ENCODE measurements at places on chromosomes 12 and 14.

DNA sequence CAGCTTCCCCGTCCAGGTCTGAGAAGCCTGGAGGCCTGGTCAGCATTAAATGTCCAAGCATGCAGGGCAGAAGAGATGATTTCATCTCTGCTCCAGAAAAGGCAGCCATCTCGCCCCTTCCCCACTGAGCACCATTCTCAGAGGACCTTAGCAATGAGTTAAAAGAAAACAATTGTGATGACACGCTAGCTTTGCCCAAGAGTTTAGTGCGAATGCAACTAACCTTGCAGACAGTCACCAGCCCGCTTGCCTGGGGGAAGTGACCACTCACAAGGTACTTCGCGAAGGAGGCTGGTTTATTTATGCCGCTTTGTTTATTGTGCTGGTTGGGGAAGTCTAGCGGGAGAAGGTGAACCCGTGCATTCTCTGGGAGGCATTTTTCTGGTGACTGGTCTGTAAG, 170.7 kb downstream of the RBM19 start:
- no peak for DNase-seq

DNA sequence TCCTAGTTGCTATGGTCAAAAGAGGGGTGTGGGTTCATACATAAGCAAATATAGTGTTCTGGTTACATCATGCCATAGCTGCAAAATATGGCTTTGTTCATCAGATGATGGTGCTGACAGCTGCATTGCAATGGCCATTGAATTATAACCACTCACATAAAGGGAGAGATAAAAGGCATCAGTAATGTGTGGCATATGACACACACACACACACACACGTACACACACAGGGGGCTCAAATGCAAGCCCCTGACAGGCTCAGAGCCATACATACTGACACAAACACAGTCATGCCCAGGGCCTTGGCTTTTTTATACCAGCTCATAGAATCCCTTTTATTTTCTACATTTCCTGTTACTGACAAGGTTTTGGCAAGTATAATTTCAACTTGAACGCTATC, 698.9 kb downstream of the BCL11B start:
- DNase-seq, result no peak

- DNase-seq, result no peak
These were observed 13.3 kb upstream of the DTX1 start for GRCh38 chr12:113043240-113043639.

- no peak for DNase-seq
These were observed 236.2 kb upstream of the FLRT2 start for GRCh38 chr14:85293612-85294234.

DNA sequence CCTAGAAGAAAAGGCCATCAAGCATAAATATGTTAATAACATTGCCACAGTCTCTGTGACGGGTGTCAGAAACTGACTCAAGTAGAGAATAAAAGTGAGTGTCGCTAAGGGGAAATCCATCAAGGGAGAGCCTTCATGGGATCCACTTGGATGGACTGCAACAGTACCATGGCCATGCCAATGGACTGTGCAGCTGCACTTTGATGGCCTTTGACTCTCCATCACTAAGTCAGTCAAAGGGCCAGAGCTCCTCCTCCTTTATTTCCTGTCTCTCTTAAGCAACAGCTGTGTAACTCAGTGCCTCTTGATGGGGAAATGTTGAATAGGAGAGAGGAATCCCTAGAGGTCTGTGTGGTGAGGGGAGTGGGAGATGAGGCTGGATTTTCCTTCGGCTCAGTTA, 335.2 kb downstream of the BMP4 start:
- no peak for DNase-seq

DNA sequence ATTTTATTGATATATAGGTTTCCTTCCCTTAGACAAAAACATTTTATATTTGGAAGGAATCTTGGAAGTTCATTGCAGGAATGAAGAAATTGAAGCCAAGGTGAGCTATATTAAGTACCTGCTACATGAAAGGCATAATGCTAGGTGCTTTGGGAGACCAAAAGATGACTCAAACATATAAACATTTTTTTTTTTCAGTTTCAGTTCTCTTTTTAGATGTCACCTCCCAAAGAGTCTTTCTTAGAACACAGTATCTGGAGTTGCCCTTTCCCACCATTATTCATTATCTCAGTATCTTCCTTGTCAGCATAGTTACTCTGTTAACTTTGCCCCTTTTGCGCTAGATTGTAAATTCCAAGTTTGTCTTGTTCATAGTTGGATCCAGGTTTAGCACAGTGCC, 1.1 kb downstream of the LIN52 start:
- DNase-seq, result no peak

DNA sequence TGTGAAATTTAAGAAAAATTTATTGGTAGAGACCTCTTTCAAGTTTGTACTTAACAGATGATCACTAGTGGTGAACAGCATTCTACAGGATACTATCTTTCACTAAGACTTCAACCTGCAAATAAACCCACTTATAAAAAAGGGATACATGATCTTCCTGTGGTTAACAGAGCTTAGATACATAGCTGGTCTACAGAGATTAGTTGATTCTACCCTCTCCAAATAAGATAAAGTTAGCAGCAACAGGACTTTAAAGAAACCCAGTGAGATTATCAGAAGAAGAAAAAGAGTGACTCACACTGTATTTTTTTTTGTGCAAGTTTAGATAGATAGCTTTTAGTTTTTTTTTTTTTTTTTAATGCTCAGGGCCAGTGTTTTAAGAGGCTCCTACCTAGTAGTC, 34.5 kb downstream of the USP44 start:
- no peak for DNase-seq

- no peak for DNase-seq
These were observed 72.5 kb downstream of the TRAF3 start for GRCh38 chr14:102849526-102850379.

DNA sequence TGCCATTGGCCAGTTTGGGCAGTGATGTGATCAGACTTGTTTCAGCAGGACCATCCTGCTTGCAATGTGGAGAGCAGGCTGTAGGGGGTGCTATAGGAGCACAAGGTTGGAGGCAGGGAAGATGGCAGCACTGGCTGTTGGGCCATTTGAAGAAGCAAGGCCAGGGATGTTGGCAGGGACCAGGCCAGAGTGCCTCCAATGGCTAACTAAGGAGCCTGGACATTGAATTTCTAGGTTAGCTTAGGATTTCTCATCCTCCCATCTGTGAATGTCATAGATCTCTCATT, 23.5 kb downstream of the FGF23 start:
- no peak for DNase-seq

- DNase-seq, result no peak
These were observed 43.5 kb downstream of the GTF2A1 start for GRCh38 chr14:81177225-81177624.

DNA sequence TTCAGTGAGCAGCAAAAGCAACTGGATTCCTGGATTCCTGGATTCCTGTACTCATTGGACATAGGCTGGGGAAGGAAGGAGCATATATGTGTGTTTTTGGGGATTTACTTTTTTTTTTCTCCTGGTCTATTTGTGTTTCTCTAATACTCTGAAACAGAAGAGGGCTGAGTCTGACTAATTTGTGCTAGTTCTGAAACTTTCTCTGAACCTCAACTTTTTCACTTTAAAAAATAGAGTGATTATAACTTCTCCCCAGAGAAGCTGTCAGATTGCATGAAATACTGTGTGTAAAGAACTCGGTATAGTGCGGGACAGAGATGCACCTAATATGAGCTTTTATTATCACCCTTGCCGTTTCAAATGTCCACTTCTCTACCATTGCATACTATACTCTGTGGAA, 529.5 kb downstream of the TMTC2 start:
- no peak for DNase-seq

GRCh38 chr14:99079061-99079727, 192.8 kb downstream of the BCL11B start:
- no peak for DNase-seq

GRCh38 chr12:46629331-46630229, 196.2 kb downstream of the SLC38A4 start:
- no peak for DNase-seq

DNA sequence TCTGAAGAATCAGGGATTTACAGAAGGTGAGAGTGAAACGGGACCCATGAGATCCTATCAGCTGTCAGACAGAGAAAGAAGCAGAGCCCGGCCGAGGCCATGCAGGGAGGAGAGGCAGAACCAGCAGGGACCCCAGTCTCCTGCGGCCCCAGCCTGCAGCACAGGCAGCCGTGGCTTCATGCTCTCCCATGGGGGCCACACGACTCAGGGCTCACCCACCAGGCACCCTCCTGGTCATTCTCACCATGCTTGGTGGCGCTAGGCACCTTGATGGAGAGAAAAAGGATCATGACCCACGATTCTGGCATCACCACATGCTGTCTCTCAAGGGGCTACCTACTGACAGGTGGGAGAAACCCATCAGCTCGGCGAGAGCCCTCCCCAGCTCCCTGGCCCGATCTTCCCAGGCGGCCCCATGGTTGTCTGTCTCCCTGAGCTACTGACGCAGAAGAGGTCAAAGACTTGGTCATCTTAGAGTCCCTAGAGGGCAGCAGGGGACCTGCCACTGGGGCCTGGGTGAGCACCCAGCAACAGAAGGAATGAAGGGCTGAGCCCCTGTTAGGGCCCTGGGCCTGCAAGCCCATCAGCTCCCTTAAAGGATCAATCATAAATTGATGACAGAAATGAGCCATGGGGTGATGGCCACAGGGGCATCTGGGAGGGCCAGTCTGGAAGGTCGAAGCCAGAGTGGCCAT, 58.0 kb downstream of the ITPK1 start:
- DNase-seq, result no peak

DNA sequence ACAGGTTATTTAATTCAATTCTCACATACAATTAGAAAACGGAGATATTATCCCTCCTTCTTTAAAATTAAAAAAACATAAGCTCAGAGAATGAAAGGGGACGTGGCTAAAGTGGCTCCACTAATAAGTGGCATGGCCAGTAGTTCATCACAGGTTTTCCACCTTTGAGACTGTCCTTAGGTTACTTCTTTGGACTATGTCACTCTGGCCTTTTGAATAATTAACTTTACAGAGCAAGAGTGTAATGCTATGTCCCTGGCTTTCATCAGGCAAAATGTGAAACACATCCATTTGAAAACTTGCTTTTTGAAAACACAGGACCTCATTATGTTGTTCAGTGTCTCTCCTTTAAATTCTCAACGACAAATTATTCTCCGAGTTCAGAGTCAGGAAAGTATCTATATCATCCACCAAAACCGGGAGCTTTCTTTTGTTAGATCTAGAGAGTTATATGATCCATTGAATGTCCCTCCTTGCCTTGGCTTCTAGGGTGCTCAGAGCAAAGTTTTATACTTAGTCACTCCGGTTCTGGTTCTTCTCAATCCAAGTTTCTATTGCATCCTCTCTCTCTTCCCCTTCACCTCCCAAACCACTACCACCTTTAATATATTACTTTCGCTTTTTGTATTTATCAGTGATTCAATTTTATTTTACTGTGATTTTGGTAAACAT, 43.0 kb upstream of the BTG1 start:
- no peak for DNase-seq

DNA sequence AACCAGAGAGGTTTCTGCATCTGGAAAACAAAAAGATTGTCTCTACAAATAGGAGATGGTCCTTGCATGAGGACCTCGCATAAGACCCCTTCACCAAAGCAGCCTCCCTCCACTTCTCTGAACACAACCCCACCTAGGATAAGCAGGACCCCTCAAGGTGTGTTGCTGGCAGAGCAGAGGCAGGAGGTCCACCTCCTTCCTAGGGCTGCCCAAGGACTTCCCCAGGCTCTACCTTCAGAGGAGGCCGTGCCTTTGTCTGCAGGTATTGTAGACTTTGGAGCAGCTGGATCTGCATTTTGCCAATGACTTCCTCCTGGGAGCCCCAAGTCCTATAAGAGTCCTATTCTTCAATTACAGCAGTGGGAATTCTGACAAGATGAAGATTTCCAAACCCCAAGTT, 67.3 kb upstream of the TSPAN11 start:
- no peak for DNase-seq

- DNase-seq, result no peak
These were observed 1151.4 kb upstream of the TMEM132C start for GRCh38 chr12:127115468-127116035.

DNA sequence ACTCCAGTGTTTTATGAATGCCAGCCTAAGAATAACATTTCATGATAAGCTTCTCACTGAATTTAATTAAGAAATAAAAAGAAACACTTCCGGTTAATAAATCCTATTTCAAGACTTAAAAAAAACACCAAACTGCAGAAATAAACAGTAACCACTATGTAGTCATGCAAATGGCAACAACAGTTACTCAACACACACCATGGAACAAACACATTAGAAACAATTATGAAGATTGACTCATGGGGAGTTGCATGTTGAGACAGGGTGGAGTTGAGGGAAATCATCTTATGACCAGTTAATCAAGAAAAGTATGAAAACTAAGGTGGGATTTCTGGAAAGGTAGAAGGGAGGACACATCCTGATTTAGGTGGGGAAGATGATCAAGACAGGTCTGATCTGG, 52.7 kb downstream of the PLBD1 start:
- no peak for DNase-seq

- DNase-seq, result no peak
These were observed 140.8 kb upstream of the CNTN1 start for GRCh38 chr12:40551466-40551865.

DNA sequence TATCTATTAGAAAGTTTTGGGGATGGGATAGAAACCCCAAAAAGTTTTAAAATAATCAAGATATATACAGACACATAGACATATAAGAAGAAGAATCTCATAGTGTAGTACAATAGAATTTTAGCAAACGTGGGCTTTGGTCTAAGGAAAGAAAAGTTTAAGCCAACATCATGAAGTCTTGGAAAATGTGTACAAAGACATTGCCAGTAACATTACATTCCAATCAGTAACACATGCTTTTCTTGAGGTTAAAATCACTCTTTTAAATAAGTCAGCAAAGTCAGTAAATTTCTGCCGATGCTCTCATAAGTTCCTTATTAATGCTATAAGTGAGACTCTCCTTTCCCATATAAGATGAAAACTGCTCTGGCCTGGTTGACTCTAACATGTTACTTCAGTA, 201.1 kb upstream of the LRIG3 start:
- DNase-seq, result no peak

- DNase-seq, result no peak
These were observed 18.9 kb upstream of the ATP5MC2 start for GRCh38 chr12:53694756-53695151.

DNA sequence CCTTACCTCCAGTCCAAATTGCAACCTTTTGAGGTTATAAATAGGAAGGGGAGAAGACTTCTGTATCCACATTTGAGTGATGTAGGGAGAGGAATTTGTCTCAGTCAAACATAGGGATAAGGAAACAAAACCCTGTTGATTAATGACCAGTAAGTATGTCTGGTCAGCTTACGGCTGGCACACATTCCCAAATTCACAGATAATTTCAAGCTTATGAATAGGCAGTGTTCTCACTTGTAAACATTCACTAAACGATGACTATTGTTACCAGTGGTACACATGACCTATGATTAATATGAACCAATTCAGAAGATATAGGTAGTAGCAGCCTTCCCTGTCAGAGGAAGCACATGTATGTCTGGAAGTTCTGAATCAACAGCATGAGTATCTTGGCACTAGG, 33.0 kb upstream of the SLC5A8 start:
- DNase-seq, result no peak

GRCh38 chr14:63895510-63895909, 42.7 kb downstream of the SYNE2 start:
- DNase-seq, result no peak

- DNase-seq, result no peak
These were observed 58.7 kb upstream of the G2E3 start for GRCh38 chr14:30500222-30500621.
